ENCODE measurements at places on chromosomes 13 and 19.

GRCh38 chr19:7832009-7832408, 2.0 kb downstream of the EVI5L start:
- no peak for DNase-seq

GRCh38 chr13:96900986-96901385, 93.3 kb downstream of the OXGR1 start:
- DNase-seq = no peak

DNA sequence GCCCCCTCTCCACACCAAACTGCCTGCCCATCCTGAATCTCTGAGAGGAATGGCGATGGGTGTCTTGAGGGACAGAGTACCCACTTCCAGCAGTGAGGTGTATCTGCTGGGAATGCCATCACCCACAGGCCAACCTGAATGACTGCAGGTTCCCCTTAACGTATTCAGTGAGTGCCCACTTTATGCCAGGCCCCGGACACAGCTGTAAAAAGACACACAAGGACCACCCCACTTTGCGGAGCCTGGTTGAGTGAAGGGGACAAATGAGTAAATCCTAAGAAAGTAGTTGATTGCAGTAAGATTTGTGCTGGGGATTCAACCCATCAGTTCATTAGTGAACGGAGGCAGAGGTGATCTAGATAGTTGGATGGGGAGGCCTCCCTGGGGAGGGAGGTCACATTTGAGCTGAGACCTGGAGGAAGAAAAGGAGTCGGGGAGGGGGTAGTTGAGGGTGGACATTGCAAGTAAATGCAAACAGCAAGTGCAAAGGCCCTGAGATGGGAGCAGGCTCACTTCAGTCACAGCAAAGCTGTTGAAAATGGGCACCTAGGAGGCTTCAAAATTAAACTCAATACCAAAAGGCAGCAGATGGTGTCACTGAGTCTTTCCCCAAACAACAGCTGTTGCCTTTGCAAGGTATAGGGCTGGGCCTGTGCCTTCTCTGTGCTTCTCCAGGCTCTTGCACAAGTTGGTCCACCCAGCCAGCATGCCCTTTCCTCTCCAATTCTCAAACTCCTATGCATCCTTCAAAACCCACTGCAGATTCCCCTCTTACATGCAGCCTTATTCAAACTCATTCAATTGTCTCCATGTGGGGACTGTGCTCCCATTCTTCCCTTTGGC, 4.3 kb downstream of the GDF15 start:
- DNase-seq = no peak

DNA sequence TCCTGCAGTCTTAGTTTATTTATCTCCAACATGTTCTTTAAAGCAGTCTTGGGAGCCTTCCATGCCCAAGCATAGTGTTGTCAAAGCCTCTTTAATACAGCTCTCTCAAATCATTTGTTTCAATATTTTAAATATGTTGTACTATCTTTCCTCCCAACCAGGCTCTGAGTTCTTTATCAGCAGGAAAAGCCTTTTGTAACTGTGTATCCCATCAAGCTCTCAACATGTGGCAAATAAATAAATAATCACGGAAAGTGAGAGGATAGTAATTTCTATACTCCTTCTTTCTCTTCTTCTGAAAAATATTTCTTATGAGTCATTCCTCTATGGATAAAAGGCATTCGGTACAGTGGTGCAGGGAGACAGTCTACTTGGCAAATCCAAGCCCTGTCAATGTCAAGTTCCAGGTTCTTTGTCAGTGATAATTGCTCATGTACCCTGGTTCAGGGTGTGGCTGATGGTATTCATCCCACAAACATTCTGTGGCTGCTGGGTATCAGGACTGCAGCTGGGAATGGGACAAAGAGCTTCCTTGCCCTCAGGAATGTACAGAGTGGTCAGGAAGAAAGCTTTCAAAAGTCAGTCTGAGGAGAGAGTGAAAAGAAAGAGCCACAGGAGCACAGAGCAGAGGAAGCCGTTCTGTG, 384.3 kb downstream of the EFNB2 start:
- no peak for DNase-seq

- no peak for DNase-seq
Measured at GRCh38 chr19:13329766-13330165, 176.5 kb downstream of the CACNA1A start.

- DNase-seq = no peak
Measured at GRCh38 chr19:33724721-33725060, 72.0 kb upstream of the KCTD15 start.

DNA sequence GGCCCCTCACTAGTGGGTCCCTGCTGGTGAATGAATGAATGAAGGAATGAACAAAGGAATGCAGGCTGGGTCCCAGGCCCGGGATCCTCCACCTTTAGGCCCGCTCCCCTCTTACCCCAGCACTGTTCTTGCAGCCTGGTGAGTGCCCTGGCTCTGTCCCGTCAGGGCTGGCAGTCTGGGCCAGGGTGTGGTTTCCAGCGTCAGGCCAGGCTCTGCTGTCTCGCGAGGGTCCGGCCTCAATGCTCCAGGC, 317 bp downstream of the LYL1 start:
- no peak for DNase-seq

- no peak for DNase-seq
Measured at GRCh38 chr19:32165750-32166149, 179.7 kb upstream of the ZNF507 start.

DNA sequence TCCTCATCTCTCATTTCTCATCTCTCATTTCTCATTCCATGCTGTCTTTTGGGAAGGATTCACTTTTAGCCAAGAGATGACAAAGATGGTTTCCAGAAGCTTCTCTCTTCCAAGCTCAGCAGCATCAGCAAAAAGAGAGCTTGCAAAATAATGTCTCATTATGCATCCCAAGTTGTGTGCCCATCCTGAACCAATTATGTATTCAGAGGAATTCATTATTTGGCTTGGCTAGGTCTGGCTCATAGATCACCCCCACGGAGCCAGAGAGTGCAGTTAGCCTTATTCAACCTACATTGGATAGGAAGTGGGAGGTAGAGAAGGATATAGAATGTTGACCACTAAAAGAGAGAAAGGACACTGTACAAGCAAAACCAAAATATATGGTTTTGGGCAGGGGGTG, 5.4 kb upstream of the OLFM2 start:
- DNase-seq = no peak

- DNase-seq = no peak
Measured at GRCh38 chr13:38384171-38384570, 34.5 kb downstream of the UFM1 start.

DNA sequence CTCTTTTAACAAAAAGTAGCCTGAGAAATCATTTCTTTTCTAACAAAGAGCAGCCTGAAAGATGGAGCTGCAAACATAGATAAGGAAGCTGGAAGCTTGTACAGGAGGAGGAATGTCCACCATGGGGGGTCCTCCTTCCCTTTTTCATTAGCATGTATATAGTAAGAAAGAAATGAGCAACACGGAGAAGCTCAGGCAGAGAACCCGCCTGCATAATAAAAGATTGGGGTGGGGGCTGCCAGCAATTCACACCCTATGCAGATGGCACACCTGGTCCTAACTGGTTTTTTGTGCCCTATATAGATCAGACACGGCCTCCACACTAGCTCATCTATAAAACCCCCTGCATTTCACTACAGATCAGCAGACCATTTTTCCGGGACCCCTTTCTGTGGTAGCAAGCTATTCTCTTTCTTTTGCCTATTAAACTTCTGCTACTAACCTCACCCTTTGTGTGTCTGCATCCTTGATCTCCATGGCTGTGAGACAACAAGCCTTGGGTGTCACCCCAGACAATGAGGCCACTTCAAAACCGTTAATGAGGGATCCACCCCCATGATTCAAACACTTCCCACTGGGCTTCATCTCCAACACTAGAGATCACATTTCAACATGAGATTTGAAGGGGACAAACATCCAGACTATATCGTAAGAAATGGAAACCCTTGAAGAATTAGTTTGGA, 167.5 kb upstream of the FREM2 start:
- no peak for DNase-seq

DNA sequence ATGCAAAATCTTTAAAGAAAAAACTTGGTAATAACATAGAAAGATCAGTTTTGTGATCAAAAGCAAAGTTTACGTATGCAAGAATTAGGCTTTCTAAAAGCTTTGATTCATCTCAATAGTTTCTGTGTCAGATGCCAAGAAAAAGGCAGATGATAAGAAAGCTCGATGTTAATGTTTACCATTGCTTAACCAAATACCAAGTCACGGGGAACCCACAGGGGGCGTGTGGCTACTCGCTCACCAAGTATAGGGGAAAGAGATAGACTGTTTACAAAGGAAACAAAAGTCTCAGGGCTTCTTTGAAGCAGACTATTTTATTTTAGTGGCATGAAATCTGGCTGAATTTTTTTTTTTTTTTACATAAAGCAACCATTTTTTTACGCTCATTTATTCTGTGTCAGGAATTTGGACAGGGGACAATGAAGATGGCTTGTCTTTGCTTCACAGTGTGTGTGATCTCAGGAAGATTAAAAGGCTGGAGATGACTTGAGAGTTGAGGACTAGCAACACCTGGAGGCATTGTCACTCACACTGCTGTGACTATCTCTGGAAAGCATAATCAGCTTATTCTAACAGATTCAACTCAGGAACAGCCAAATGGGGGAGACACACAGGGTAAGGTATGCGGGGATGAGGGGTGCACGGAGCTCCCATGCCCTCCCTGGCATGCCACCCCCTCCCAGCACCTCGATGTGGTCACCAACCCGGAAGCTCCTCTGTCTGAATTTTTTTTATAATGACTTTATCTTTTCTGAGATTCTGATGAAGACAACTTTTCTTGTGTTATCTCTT, 24.9 kb downstream of the RCBTB1 start:
- no peak for DNase-seq

GRCh38 chr13:94033098-94033497, 446.4 kb downstream of the DCT start:
- no peak for DNase-seq

- DNase-seq = no peak
Measured at GRCh38 chr13:47004027-47004426, 107.2 kb upstream of the HTR2A start.

DNA sequence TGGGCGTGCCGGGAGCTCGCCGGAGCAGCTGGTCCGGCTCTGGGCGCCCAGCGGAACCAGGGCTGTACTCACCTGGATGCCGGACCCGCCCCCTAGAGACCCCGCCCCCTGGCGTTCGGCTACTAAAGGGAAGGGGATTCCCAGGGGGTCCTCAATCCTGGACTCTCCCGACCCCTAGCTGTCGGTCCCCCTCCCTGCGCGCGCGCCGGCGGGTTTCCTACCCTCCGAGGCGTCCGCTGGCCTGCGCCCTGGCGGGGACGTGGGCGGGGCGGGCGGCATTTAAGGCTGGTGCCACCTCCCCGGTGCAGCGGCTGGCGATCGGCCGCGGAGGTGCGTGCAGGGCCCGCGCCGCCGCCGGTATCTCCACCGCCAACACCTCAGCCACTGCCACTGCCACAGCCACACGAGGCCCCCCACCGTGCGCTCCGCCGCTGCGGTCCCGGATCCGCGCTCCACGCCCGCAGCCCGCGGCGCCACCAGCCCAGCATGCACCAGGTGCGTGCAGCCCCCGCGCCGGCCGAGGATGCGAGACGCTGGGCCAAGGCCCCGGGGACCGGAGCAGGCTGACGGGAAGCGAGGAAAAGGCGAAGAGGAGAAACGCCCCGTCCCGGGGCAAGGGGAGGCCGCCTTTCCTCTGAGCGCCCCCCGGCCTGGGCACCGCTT, at the start of gene ATP12A:
TSS of gene ATP12A (plus strand) at position 151 of the 663 bp plus-strand sequence. CDS start at position 487, 336 bp downstream.
- no peak for DNase-seq

DNA sequence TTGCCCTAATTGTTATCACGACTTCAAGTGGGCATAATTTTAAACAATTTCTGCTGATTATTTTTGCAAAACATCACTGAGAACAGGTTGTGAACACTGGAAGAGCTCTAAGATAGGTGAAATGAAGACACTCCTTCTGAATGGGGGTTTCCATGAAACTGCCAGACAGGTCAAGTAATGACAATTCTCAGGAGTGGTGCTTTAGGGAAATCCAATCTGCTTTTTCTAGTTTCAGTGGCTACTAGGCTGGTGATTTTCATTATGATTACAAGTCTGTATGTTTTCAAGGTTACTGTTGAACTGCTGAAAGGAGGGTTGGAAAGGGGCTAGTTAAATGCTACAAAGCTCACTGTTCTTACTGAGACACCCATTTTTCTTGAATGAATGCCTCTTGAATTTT, 1724.2 kb downstream of the PCDH9 start:
- no peak for DNase-seq

- DNase-seq = no peak
Measured at GRCh38 chr19:17646441-17646840, 41.7 kb downstream of the UNC13A start.

- no peak for DNase-seq
Measured at GRCh38 chr13:23684647-23685046, 114.4 kb downstream of the TNFRSF19 start.

DNA sequence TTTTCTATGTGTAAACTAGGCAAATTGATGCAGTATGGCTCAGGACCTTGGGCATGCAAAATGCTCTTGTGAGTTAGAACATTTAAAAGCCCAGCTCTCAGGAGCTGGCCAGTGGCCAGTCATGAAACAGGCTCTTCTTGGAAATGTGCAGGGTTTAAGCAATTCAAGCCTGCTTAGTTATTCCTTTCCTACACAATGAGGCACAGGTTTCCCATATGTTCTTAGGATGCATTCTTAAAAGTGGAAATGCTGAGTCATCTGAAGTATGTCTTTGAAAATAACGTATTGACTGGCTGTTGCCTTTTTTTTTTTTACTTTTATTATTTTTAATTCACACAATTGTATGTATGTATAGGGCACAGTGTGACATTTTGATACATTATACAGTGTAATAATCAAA, 300.7 kb downstream of the SLC7A1 start:
- no peak for DNase-seq

DNA sequence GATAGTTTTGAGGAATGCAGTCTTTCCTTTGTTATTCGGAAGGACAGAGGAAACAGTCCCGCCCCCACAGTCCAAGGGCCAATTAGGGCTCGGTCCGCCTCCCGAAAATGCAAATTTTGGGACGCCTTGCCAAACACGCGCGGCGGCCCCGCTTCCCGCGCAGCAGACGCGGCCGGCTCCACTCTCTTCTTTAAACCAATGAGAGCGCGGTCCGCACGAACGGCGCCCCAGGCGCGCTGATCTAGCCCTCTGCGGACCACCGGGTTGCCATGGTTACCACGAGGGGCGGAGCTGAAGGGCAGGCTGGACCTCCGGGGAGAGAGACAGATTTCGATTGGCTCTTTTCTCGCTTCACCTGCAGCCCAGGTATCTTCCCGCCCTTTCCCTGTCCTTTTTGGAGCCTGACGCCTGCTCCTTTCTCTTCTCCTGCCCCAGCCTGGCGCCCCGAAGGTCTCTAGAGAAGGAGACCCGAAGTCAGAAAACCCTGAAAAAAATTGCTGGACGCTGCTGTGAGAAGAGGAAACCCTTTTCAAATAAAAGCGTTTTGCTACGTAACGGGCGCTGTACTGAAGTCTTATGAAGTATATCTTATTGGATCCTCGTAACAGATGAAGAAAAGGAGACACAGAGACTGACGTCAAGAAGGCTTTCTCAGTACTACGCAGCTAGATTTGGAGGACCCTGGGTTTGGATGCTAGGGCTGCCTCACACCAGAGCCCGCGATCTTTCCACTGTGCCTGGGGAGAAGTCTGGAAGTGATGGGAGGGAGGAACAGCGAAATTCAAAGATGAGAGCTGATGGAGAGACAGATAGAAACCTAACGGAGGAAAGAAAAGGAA, 2.0 kb downstream of the PTH2 start:
- peak; percentile 37 for DNase-seq

- DNase-seq = peak; percentile 44
Measured at GRCh38 chr19:4913996-4914735, 4.9 kb downstream of the UHRF1 start.
